ENCODE measurements at places on chromosomes 12 and 14. TPM values are rescaled to one million over a fixed set of nuclear protein-coding genes. Genes with fewer than 3 reads are reported as not detected.

FSCB gene
- not detected for total RNA-seq

MSI1 gene
- total RNA-seq, result not detected

CCDC198 gene
- total RNA-seq, result not detected

SMCO3 gene
- 0.14 TPM for total RNA-seq

COA8 gene
- 50.0 TPM for total RNA-seq

MYF5 gene
- total RNA-seq, result not detected

OR4E2 gene
- not detected for total RNA-seq

ZNF705A gene
- not detected for total RNA-seq

LRRK2 gene
- 0.53 TPM for total RNA-seq

COX14 gene
- 46.7 TPM for total RNA-seq

PTPRQ gene
- total RNA-seq, result 2.8 TPM

GPR84 gene
- total RNA-seq, result not detected

TIMM9 gene
- total RNA-seq, result 41.8 TPM

PZP gene
- total RNA-seq, result not detected

GRCh38 chr12:20523658-20524057 lies 155.3 kb downstream of the PDE3A start:
- no peak for DNase-seq

GRCh38 chr12:102570256-102570655 lies 89.9 kb upstream of the IGF1 start:
- no peak for DNase-seq

DNA sequence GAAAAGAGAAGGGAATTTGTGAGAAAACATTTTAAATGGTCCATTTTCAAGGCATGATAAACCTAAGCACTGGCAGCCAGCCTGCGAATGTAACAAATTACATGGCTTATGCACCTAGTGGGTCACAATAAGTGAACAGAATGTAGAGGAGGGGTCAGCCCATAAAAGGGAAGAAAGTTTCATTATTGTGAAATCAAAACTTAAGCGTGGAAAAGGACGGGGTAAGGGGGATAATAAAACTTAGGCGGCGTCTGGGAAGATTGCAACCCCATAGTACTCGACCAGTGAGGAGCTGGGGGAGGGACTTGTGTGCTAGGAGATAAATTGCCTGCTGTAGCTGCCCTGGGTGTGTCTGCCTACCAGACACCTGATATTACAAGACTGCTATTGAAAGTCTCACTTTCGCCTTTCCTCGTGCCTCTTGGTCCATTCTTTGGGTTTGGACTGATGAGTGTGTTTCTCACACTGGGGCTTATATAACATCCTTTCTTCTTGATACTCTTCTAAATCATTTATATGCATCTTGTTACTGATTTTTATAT lies 40.6 kb downstream of the ZDHHC17 start:
- DNase-seq, result no peak

DNA sequence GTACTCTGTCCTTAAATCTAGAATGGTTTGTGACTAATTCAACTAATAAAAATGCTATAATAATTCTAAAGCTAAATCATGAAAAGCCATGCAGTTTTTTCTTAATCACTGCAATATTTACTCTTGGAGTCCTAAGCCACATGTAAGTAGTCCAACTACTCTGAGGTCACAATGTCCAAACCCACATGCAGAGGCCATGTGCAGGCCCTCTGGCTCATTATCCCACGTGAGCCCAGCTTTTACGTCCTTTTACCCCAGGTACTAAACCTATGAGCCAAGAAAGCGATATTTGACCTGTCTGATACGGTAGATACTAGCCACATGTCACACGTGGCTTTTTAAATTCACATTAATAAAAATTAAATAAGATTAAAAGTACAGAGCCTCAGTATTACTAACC lies 12.5 kb downstream of the TAS2R13 start:
- DNase-seq, result no peak

- no peak for DNase-seq
Observed at GRCh38 chr12:96201272-96202227, 7.4 kb downstream of the ELK3 start.

- DNase-seq, result no peak
Observed at GRCh38 chr12:100827901-100828520, 33.4 kb downstream of the ANO4 start.

DNA sequence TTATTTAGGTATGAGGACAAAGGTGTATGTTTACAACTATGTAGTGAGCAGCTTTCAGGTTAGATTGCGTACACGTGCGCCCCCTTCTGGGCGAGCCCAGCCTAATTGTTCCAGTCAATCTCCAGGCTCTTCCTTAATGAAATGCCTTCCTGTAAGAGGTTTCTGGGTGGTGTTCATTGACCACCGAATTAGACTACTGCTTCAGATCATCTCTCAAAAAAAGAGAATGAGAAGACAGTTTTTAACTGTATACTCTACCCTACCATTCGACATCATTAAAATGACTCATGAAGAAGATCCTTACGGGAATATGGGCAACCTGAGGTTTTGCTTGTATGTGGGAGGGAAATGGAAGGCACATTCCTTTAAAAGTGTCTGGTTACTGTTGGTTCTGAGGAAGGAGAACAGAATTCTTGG lies 2.1 kb downstream of the LUM start:
- DNase-seq, result peak; percentile 68

DNA sequence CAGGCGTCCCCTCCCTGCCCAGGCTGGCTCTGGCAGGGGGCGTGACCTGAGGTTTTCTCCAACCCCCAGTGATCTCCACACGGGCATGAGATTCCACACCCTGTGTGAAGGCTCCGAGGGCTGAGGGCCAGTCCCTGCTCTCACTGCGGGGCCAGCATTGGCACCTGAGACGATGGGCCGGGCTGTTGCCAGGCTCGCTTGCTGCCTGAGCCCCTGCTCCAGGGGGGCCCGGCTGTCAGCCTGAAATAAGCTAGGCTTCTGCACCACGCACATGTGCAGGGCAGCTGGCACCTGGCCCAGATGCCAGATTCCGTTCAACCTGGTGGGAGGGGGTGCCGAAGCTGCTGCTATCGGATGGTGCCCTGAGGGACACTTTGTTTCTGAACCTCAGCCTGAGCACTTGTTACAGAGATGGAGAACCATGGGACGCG lies 196.5 kb upstream of the PRMT8 start:
- DNase-seq, result no peak

DNA sequence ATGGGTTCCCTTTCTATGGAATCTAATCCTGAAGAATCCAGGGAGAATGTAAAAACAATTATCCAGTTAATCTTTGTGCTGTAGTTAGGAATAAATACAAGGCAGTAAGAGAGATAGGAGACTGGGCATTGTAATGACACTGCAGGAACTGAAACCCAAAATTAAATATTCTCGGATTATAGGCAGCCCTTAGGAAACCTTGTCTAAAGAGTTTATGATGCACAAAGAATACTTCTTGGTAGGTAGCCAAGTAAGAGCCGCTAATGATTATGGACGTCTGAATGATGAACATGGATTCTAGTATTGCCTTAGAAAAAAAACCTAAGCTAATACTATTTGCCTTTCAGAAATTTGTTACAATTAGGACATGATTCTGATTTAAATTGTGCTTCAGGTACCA lies 165.4 kb upstream of the LRIG3 start:
- no peak for DNase-seq

DNA sequence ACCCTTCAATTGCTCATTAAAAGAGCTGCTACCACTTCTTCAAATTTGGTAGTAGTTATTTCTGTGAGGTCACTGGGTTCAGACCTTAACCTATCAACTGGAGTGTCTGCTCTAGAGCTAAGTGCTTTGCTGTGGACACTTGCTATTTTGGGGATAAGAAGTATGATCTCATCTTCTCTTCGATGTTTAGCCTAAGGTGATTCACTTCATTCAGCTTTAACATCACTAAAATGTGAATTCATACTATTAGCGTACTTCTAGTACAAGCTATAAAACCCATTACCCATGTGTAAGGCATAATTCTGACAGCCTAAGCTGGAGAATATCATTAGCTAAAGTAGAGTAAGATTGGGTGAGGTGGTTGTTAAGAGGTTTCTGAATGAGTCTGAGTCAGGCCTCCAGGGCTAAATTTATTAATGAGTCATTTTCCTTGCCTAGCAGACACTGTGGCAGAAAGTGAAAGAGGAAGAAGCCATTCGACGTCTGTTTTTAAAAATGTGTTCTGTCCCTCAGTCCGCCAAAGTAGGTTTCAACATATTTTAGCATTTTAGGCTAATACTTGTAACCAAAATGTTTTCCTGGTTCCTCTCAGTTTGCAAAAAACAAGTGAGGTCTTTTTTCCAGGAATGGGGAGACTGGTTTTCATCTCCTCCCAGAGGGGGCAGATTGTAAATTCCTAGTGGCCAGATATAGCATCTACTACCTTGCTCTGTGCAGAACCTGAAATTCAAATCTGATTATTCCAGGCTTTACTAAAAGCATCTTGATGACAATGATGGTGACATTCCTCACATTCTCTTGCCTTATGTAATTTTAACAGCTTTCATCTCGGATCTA lies 103.6 kb downstream of the SSPN start:
- DNase-seq, result peak; percentile 87

DNA sequence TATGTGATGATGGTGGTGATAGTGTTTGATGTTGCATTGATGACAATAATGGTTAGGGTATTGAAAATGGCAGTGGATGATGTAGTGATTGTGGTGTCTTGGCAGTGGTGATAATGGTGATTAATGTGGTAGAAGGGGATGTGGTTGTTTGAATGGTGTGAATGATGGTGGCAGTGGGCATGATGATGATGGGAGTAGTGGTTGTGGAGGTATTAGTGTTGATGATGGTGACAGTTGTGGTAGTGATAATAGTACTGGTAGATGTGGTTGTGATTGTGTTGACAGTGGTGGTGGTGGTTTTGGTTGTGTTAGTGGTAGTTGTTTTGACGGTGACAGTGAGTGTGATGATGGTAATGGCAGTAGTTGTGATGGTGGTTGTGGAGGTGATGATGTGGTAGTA lies 1049.0 kb downstream of the VRK1 start:
- DNase-seq, result no peak

DNA sequence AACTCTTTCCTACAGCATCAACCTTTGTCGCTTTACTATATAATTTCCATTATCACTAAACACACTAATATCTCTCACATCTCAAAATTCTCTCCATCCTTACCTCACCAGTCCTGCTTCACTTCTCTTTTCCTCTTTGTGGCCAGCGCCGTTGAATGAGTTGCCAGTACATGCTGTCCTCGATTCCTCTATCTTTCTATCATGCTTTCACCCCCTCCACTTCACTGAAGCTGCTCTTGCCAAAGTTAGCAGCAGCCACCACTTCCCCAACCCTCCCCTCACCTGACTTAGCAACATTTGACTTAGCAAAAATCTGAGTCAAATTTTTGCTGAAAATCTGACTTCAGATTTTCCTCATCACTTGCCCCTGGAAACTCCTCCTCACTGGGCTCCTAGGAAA lies 210.4 kb downstream of the ANO6 start:
- no peak for DNase-seq

DNA sequence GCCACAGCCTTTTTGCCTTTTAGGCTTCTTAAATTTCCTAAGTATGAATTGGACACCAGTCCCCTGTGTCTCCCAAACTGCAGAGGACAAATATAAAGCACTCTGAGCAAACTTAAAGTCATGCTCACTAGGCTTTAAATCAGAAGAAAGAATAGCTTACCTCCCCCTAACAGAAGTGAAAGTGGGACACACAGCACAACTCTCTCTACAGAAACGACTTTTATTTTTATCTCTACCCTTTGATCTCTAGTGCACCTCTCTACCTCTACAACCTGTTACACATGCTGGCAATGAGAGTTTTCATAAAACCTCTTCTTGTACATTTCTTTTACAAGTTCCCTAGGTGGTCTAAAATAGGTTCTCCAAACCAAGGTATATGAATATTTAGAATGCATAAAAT lies 19.7 kb downstream of the IAPP start:
- no peak for DNase-seq

GRCh38 chr12:11764837-11765236 lies 115.4 kb downstream of the ETV6 start:
- DNase-seq, result no peak

- DNase-seq, result no peak
Observed at GRCh38 chr14:47300796-47301195, 374.6 kb downstream of the MDGA2 start.

DNA sequence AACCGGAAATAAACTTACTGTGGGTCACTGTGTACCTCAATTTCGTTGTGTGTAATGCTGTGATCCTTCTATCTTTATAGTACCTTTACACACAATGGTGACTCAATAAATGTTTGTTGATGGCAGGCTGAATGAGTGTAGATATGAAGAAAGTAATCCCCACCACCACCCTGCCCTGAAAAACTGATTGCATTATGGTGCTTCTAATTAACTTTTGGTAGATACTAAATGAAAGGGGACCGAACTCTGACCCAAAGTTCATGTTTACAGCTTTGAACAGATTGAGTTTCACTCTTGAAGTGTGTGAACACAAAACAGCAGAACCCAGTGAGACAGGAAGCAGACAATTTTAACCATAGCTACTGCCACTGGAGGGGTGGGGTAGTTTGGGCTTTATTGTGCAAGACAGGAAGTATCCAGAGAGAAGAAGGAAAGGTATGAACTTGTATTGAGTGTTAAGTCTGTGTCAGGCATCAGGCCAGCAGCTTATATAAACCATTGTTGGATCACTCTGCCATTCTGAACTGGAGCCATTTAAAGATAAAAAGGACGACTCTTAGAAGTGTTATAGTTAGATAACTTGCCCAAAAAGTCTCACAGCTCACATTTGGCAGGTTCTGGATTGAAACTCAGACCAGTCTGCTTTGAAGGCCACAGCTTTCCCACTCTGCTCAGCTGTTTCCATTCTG lies 197.0 kb upstream of the AMIGO2 start:
- no peak for DNase-seq

GRCh38 chr14:52044791-52045522 lies 23.9 kb downstream of the NID2 start:
- peak; percentile 88 for DNase-seq

GRCh38 chr14:54435500-54435981 lies 5.6 kb downstream of the CNIH1 start:
- DNase-seq, result peak; percentile 90

DNA sequence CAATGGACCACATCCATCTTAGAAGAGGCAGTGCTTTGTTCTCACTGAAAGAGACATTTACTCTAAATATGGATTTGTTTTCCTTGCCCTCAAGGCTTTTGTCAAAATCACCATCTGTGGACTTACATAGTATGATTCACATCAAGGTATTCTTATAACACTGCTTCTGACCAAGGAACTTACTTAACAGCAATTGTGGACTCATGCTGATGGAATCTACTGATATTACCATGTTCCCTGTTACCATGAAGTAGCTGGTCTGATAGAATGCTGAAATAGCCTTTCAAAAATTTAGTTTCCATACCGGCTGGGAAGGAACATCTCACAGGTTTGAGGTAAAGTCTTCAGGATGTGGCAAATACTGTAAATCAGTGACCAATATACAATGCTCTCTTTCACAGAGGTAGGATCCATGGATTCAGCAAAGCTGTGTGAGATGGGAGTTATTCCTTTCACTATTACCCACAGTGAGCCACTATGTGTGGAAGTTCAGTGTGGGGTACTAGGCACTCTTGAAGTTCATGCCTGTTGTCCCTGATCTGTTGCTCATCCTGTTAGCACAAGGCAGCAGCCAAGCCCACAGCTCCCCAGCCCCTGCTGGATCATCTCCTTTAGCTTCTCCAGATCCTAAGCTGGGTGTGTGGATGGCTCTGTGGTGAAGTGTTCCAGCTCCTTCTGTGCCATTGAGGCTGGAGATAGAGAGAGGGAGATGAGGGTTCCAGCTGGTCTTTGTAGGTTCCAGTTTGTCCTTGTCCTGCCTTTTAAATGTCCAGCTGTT lies 126.4 kb downstream of the ATP23 start:
- DNase-seq, result peak; percentile 96

GRCh38 chr12:128810182-128811127 lies 13.3 kb downstream of the SLC15A4 start:
- DNase-seq, result peak; percentile 15
